NCI-H2171 (cell line): ENCODE measurements at places on chromosomes 3 and 15.
A peak's percentile ranks its signal among the peaks of the same experiment; 100 is the strongest.

GRCh38 chr3:150627557-150627956, 24.4 kb downstream of the SELENOT start:
- DNase-seq: peak; percentile 58

DNA sequence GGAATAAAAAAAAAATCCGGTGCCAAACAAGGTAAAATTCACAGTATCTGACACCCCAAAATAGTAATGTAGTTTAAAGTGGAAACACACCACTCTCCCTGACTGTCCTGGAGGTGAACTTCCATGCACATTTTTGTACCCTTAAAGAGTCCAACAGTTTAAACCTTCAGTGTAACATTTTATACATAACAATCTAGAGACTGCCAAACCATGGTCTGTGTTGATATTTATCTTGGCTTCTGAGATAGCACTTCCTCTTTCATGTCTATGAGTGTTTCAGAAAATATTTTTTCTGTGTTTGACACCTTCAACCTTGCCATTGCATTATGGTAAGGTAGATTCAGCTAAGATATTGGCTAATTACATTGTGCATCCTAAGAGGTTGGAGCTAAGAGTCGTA, 13.9 kb downstream of the TMEM45A start:
- no peak for DNase-seq

DNA sequence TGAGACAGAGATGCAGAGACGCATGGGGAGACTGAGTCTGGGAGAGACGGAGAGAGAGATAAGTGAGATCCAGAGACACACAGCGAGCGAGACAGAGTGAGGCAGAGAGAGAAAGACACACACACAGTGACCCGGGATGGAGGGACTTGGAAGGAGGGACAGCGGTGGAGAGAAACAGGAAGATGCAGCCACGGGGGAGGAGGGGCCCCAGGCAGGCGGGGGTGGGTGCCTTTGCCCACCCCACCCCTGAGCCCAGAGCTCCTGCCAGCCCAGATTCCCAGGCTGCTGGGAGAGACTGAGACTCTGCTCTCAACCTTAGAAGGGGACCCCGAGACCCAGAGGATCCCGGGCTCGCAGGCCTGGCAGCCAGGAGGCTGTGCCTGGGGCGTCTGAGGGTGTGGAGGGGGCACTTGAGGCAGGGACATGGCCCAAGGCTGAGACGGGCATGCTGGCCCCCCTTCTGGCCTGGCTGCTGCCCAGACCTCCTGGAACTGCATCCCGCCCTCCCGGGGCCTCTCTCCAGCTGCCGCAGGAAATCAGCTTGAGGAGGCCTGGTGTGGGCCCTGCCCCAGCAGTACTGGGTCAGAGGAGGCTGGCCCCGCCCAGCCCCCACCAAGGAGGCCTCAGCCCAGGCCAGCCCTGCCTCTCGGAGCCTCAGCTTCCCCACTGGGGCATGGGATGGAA, 18.1 kb downstream of the H1-8 start:
- DNase-seq: no peak

DNA sequence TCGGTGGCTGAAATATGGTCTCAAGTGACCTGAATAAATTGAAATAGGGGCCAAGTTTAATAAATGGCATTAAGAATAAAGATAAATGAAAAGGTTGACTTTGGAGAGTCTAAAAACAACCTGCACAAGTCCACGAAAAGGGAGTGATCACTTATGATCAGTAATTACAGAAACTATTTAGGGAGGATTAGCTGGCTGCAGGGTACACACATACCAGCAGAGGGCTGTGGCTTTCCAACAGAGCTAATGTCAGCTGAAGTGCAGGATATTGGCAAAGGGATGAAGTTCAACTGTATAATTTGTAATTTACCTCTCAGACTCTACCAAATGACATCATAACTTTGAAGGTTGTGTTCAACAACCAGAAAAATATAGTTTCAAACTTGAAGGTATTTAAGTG, 86.8 kb downstream of the SYNPR start:
- peak; percentile 2 for DNase-seq

DNA sequence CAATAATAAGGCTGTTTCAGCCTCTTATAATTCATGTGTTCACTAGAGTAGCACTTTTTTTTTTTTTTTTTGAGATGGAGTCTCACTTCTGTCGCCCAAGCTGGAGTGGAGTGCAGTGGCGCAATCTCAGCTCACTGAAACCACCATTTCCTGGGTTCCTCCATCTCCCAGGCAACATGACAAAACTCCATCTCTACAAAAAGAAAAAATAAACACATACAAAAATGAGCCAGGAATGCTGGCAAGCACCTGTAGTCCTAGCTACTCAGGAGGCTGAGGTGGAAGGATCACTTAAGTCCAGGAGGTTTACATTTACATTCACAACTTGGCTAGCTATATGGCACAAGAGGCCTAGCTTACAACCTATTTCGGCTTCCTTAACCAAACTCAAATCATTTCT, 6.8 kb downstream of the USP4 start:
- DNase-seq: no peak

DNA sequence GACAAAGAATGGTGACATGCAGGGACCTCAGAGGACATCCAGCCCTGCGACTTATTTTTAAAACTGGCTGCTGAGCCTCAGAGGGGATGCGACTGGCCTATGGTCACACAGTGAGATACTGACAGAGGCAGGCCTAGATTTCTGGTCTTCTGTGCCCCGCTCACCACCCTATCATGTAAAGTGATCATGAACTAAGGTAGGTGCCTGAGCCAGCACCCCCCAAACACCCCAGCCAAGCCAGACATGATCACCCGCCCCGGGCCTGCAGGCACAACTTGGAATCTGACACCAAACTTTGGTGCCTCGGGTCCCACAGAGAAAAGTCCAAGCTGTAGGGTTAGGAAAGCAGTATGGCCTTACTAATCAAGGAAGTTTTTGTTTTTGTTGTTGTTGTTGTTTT, 33.9 kb upstream of the HHATL start:
- no peak for DNase-seq

DNA sequence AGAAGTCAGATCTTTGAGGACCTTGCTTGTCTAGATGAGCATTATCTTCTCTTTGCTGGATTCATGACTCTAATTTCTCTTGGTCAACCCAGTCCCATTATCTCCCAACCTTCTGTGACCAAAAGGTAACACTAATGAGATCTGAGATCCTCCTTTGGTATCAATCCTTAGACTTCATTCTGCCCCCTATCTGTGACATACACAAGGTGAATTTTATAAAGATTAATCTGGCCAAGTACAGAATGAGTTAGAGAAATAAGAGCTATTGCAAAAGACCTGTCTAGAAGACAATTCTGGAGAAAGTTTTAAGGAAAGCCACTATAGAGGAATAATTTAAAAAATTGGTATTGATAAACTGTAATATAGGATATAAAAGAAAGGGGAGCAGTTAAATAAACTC, 113.8 kb upstream of the KCNMB2 start:
- DNase-seq: no peak

DNA sequence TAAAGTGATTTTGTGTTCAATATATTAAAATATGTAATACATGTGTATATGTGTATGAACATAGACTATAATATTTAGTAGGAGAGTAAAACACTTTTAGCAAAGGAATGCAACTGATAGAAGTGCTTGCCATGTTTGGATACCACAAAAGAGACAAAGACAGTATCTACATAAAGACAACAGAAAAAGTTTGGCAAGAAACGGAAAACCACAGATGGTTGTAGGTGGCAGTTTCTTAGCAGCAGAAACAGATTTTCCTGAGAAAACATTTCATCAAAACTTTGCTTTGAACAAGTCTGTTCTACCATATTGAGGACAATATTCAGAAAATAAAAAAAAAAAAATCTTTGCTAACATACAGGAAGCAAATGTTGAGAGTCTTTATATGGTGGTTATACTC, 1560.4 kb upstream of the GBE1 start:
- no peak for DNase-seq

DNA sequence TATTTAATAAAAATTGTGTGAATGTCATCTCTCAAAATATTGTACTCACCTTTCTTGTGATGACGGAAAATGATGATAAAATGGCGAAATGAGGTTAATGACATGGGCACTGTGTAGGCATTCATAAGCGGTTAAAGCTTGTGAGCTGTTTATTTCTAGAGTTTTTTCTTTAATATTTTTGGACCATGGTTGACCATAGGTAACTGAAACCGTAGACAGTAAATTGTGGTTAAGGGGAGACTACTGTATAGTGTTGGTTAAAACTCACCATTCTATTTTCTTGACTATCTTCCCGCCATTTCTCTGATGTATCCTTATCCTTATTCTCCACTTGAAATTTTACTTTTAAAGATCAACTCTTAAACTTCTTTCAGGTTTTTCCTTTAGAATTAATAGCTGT, 14.5 kb downstream of the RNF111 start:
- DNase-seq: no peak
